ENCODE measurements at places on chromosomes 3 and 15.

DNA sequence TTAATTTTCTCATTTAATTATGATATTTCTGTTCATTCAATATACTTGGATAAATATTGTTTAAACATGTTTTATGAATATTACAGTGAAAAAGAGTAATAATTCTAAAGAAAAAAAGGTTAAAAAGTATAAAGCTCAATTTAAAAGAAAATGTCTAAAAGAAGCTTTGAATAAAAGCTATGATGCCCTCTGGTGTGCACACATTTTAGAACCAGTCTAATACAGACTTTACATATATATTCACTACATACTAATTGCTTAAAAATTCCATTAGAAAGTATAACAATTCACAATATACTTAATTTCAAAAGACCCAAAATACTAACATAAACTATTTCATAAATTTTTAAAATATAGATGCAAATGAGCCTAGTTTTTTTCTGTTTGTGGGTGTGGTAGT is 909.1 kb upstream of the ROBO1 start:
- H3K4me1 ChIP-seq, result no peaks in the 10 kb centered on the region
- H3K27ac ChIP-seq, result no peak overlapping the region
- no peaks in the 10 kb centered on the region for H3K27me3 ChIP-seq
- H3K4me3 ChIP-seq, result no peak overlapping the region

GRCh38 chr3:126361211-126361610 is 4.0 kb upstream of the KLF15 start:
- no peak overlapping the region for H3K4me3 ChIP-seq
- H3K4me1 ChIP-seq, result peaks cover 4% of the 10 kb centered on the region

- H3K36me3 ChIP-seq, result no peaks in the 10 kb centered on the region
- H3K4me1 ChIP-seq, result no peaks in the 10 kb centered on the region
- no peak overlapping the region for H3K27ac ChIP-seq
- DNase-seq, result peak; percentile 21
- H3K4me3 ChIP-seq, result no peak overlapping the region
Observed at GRCh38 chr15:79849789-79850188, 47.0 kb downstream of the MTHFS start.

DNA sequence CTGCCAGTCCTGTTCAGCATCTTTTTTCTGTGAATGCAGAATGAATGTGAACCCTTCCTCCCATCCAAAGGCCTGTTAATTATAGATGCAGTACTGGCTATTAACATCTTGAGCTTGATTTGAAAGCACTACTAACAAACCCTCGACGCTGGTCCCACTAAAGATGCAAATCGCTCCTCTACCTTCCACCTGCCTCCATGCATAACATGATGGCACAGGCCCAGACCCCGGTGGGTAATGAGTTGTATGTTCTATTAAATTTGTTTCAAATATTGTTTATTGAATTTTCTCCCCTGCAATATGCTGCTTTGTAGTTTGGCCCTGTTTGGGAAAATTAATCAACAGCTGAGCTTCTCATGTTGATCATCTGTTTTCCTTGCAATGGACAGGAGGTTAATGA is 69.3 kb downstream of the RAB11A start:
- no peak overlapping the region for H3K27ac ChIP-seq
- no peaks in the 10 kb centered on the region for H3K27me3 ChIP-seq
- no peaks in the 10 kb centered on the region for H3K36me3 ChIP-seq
- H3K4me1 ChIP-seq, result peaks cover 10% of the 10 kb centered on the region
- no peak overlapping the region for H3K4me3 ChIP-seq

- H3K27me3 ChIP-seq, result no peaks in the 10 kb centered on the region
- H3K36me3 ChIP-seq, result no peaks in the 10 kb centered on the region
- peaks cover 4% of the 10 kb centered on the region for H3K4me1 ChIP-seq
- H3K27ac ChIP-seq, result peak overlapping the region; percentile 11
Observed at GRCh38 chr3:36525115-36525801, 145.0 kb downstream of the STAC start.

Measured in fibroblast of lung (primary cell).